ENCODE measurements at places on chromosomes 16 and 17. TPM values are rescaled to one million over a fixed set of nuclear protein-coding genes. Genes with fewer than 3 reads are reported as not detected.

The OR3A3 gene
- not detected for polyA plus RNA-seq

The SLC16A13 gene
- 16.9 TPM for polyA plus RNA-seq

GRCh38 chr17:27805520-27806146 lies 5.3 kb upstream of the NOS2 start:
- no peaks in the 10 kb centered on the region for H3K27me3 ChIP-seq
- peak; percentile 88 for DNase-seq
- H3K4me3 ChIP-seq, result peak overlapping the region; percentile 21
- H3K4me1 ChIP-seq, result peaks cover 54% of the 10 kb centered on the region
- H3K36me3 ChIP-seq, result no peaks in the 10 kb centered on the region
- H3K27ac ChIP-seq, result peak overlapping the region; percentile 53

DNA sequence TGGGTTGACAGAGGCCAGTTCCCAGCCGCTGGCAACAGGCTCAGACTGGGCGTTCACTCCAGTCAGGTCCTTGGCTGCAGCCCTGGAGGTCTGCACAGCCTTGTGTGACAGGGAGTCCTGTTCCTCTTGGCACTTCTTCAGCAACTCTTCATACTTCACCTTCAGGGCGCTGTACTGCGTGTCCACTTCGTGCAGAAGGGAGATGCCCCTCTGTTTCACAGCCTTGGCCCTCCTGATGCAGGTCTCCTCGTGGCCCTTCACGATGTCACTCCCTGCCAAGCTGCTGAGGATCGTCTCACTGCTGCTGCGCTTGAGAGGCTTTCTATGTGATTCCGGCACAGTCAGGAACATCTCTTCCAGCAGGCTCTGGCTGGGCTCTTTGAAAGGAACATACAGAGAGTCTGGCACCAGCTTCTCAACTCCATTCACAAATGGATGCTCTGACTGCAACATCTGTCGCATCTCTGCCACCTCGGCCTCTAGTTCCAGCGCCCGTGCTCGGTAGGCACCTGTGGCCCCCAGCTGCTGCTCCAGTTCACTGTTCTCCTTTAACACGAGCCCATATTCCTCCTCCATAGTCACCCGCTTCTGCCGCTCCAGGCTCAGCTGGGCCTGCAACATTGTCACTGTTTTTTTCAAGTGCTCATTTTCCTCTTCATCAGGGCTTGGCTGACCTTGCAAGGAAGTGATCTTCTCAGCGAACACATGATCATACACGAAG lies 27.2 kb downstream of the CDR2 start:
- no peaks in the 10 kb centered on the region for H3K27me3 ChIP-seq
- peaks cover 49% of the 10 kb centered on the region for H3K36me3 ChIP-seq
- H3K4me3 ChIP-seq, result no peak overlapping the region
- no peak for DNase-seq
- H3K27ac ChIP-seq, result no peak overlapping the region
- peaks cover 5% of the 10 kb centered on the region for H3K4me1 ChIP-seq

DNA sequence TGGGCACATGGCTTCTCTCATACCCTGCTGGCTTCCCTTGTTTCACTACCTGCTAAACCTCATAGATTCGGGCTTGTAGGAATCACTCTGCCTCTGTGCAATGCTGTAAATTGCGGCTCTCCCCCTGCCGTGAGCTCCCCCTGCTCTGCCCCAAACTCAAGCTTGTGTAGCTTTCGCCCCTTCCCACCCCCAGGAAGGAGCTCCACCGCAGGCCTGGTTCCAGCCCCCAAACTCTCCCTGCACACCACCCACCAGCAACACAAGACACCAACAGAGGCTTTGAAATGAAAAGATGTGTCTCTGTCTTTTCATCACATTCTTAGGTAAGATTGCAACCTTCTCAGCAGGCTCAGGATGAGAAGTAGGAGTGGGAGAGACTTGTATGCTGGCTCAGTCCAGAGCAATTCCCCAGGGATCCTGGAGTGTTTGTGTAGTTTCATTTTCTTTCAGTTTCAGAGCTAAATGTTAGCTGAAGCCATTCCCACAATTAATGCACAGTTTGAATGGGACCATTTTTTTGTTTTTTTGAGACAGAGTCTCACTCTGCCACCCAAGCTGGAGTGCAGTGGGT lies 14.2 kb downstream of the CX3CL1 start:
- no peak overlapping the region for H3K4me3 ChIP-seq
- peaks cover 52% of the 10 kb centered on the region for H3K4me1 ChIP-seq
- no peak for DNase-seq
- peaks cover 7% of the 10 kb centered on the region for H3K36me3 ChIP-seq

- no peak for DNase-seq
- H3K36me3 ChIP-seq, result no peaks in the 10 kb centered on the region
- H3K27me3 ChIP-seq, result peaks cover 2% of the 10 kb centered on the region
- H3K4me3 ChIP-seq, result no peak overlapping the region
Measured at GRCh38 chr17:58271216-58271931, 9.4 kb downstream of the MPO start.

DNA sequence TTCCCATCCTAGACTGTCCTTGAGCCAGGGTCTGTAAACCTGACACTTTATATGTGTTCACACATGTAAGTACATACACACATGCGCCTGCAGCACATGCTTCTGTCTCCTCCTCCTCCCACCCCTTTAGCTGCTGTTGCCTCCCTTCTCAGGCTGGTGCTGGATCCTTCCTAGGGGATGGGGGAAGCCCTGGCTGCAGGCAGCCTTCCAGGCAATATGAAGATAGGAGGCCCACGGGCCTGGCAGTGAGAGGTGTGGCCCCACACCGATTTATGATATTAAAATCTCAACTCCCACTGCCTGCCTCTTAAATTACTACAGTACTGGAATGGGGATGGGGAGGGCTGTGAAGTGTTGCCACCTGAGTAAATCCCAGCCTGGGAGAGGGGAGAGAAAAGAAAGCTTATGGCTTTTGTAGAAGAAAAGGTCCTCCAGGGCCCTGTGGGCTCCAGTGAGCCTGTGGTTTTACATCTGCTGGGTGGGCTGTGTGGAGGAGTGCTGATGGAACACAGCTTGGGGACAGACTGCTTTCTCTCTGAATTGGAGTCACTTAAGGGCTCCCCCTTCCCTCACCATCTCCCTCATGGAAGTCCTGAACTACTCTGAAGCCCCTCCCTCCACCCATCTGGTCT lies 990 bp upstream of the WNK4 start:
- no peak overlapping the region for H3K4me3 ChIP-seq
- H3K27me3 ChIP-seq, result peaks cover 37% of the 10 kb centered on the region
- H3K36me3 ChIP-seq, result peaks cover 44% of the 10 kb centered on the region
- H3K4me1 ChIP-seq, result peaks cover 25% of the 10 kb centered on the region
- DNase-seq, result no peak
- H3K27ac ChIP-seq, result peak overlapping the region; percentile 74

- H3K36me3 ChIP-seq, result no peaks in the 10 kb centered on the region
- no peak for DNase-seq
- no peaks in the 10 kb centered on the region for H3K4me1 ChIP-seq
- no peak overlapping the region for H3K4me3 ChIP-seq
- H3K27me3 ChIP-seq, result no peaks in the 10 kb centered on the region
Measured at GRCh38 chr17:70774339-70775117, 605.2 kb downstream of the KCNJ2 start.

- no peaks in the 10 kb centered on the region for H3K27me3 ChIP-seq
- H3K36me3 ChIP-seq, result peaks cover 4% of the 10 kb centered on the region
- H3K4me3 ChIP-seq, result no peak overlapping the region
Measured at GRCh38 chr17:77364941-77365583, 224.3 kb downstream of the SEC14L1 start.

GRCh38 chr16:31286421-31287032 lies 26.8 kb downstream of the ITGAM start:
- H3K27me3 ChIP-seq, result peaks cover 2% of the 10 kb centered on the region
- DNase-seq, result no peak
- no peaks in the 10 kb centered on the region for H3K36me3 ChIP-seq
- no peak overlapping the region for H3K27ac ChIP-seq
- no peak overlapping the region for H3K4me3 ChIP-seq

The SSTR5 gene
- polyA plus RNA-seq, result 1.2 TPM

The SCNN1B gene
- polyA plus RNA-seq, result 0.13 TPM

The C1QTNF1 gene
- polyA plus RNA-seq, result 3.1 TPM

GRCh38 chr17:47736501-47737495 lies 3.8 kb downstream of the TBX21 start:
- H3K36me3 ChIP-seq, result no peaks in the 10 kb centered on the region
- H3K4me3 ChIP-seq, result no peak overlapping the region
- H3K4me1 ChIP-seq, result no peaks in the 10 kb centered on the region
- H3K27ac ChIP-seq, result no peak overlapping the region

DNA sequence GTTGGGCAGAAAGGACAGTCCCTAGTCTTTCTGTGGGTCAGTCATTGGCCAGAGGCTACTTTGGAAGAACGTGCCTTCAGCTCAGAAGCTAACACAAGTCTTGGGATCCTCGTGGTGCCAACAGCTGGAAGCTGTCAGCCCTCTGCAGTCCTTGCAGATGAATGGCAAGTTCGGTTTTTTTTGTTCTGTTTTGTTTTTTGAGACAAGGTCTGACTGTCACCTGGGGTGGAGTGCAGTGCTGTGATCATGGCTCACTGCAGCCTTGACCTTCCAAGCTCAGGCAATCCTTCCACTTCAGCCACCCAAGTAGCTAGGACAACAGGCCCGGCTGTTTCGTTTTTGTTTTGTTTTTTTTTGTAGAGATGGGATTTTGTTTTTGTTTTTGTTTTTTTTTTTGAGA lies 149.4 kb downstream of the SPECC1 start:
- H3K27me3 ChIP-seq, result peaks cover 3% of the 10 kb centered on the region
- H3K36me3 ChIP-seq, result no peaks in the 10 kb centered on the region
- DNase-seq, result no peak
- no peak overlapping the region for H3K4me3 ChIP-seq

The FOXO3B gene
- 2.6 TPM for polyA plus RNA-seq

GRCh38 chr16:30982548-30983288 lies 2.3 kb upstream of the HSD3B7 start:
- no peak overlapping the region for H3K4me3 ChIP-seq
- peaks cover 53% of the 10 kb centered on the region for H3K36me3 ChIP-seq
- H3K4me1 ChIP-seq, result peaks cover 9% of the 10 kb centered on the region
- DNase-seq, result no peak

The SOX9 gene
- 48.0 TPM for polyA plus RNA-seq

- no peaks in the 10 kb centered on the region for H3K4me1 ChIP-seq
- H3K36me3 ChIP-seq, result no peaks in the 10 kb centered on the region
- no peak overlapping the region for H3K4me3 ChIP-seq
- no peak overlapping the region for H3K27ac ChIP-seq
Measured at GRCh38 chr16:86942151-86943051, 364.1 kb downstream of the FOXL1 start.

The SYT17 gene
- 8.2 TPM for polyA plus RNA-seq

GRCh38 chr17:81693509-81694210 lies 9.5 kb upstream of the MRPL12 start:
- no peak for DNase-seq
- no peaks in the 10 kb centered on the region for H3K27me3 ChIP-seq
- no peak overlapping the region for H3K4me3 ChIP-seq
- no peak overlapping the region for H3K27ac ChIP-seq
- peaks cover 97% of the 10 kb centered on the region for H3K36me3 ChIP-seq

DNA sequence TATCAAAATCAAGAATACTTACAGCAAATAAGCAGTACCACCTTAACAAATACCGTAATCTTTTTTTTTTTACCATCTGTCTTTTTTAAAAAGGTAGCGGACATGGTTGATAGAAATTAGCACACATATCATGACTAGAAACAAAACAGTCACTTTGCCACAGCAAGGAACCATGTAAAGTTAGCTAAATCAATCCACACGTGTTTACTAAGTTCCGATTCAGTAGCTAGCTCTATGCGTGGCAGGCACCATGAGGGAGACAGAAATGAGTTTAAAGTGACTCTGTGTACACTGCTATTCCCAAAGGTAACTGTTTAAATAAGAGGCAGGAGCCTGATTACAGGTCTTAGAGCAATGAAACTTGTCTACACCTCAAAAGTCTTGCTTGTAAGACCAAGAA lies 108.6 kb downstream of the XYLT1 start:
- no peak for DNase-seq
- H3K4me3 ChIP-seq, result no peak overlapping the region
- H3K27me3 ChIP-seq, result no peaks in the 10 kb centered on the region
- peaks cover 9% of the 10 kb centered on the region for H3K4me1 ChIP-seq
- peaks cover 4% of the 10 kb centered on the region for H3K36me3 ChIP-seq
- H3K27ac ChIP-seq, result no peak overlapping the region

GRCh38 chr17:70307430-70308225 lies 138.3 kb downstream of the KCNJ2 start:
- H3K4me1 ChIP-seq, result no peaks in the 10 kb centered on the region
- no peak for DNase-seq
- no peaks in the 10 kb centered on the region for H3K27me3 ChIP-seq
- no peak overlapping the region for H3K4me3 ChIP-seq
- no peak overlapping the region for H3K27ac ChIP-seq

DNA sequence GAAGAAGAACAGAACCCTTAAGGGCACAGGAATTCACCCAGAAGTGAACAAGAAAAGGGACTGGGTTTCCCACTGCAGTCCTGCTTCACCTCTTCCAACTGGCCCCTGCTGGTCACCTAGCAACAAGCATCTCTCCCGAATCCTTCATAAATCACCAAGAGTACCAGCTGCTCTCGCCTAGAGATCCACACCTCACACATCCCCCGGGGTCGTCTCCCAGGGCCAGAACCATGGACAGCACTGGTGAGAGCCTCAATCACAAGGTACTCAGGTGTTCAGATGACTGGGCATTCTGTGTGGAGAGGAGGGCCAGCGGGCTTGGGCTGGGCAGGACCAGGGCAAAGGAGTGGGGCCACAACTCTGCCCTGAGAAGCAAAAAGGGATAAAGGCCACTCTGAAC lies 65.9 kb downstream of the CCT6B start:
- no peak overlapping the region for H3K4me3 ChIP-seq
- H3K27ac ChIP-seq, result no peak overlapping the region
- H3K27me3 ChIP-seq, result peaks cover 14% of the 10 kb centered on the region
- no peak for DNase-seq

DNA sequence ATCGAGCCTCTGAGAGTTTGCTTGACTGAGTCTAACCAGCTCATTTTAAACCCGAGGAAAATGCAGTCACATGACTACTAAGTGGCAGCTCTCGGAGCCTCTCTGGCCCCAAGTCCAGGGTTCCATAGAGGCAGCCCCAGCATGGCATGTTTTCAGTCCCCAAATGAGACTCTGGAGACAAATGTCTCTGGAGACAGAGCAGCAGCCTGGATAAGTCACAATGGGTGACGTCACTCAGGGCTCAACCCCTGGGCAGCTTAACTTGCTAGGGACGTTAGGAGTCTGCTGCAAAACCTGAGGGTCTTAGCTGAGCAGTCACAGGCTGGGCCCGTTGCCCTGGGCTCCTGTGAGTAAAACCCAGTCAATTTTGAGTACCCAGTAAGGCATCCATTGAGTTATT lies 6.9 kb upstream of the STH start:
- H3K4me1 ChIP-seq, result no peaks in the 10 kb centered on the region
- no peak overlapping the region for H3K27ac ChIP-seq
- no peak overlapping the region for H3K4me3 ChIP-seq
- DNase-seq, result no peak
- H3K27me3 ChIP-seq, result no peaks in the 10 kb centered on the region
- H3K36me3 ChIP-seq, result no peaks in the 10 kb centered on the region

DNA sequence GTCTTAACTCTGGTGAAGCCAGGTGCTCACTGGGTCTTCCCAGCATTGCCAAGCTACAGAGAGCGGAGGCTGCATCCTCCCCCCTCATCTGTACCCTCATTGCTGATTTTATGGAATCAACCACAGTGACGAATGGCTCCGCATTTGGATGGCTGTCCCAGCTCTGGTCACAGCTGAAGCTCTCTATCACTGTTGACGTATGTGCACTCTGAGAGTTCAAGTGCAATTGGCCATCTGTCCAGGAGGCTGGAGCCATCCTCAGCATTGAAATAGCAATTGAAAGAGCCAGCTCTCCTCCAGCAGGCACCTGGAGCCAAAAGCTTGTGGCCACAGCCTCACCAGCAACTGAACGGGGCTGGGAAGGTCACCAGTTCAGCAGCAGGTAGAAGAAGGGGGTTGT lies 494.1 kb downstream of the TMEM114 start:
- H3K27ac ChIP-seq, result no peak overlapping the region
- H3K36me3 ChIP-seq, result no peaks in the 10 kb centered on the region
- DNase-seq, result no peak
- H3K4me1 ChIP-seq, result no peaks in the 10 kb centered on the region

The ARL5C gene
- polyA plus RNA-seq, result not detected

The P2RX1 gene
- 97.1 TPM for polyA plus RNA-seq
